ENCODE measurements at places on chromosomes 7 and 10.

GRCh38 chr7:76392531-76393115 is 16.9 kb downstream of the SSC4D start:
- no peak for DNase-seq

- DNase-seq = no peak
Measured at GRCh38 chr10:48475943-48476278, 129.0 kb downstream of the ARHGAP22 start.

DNA sequence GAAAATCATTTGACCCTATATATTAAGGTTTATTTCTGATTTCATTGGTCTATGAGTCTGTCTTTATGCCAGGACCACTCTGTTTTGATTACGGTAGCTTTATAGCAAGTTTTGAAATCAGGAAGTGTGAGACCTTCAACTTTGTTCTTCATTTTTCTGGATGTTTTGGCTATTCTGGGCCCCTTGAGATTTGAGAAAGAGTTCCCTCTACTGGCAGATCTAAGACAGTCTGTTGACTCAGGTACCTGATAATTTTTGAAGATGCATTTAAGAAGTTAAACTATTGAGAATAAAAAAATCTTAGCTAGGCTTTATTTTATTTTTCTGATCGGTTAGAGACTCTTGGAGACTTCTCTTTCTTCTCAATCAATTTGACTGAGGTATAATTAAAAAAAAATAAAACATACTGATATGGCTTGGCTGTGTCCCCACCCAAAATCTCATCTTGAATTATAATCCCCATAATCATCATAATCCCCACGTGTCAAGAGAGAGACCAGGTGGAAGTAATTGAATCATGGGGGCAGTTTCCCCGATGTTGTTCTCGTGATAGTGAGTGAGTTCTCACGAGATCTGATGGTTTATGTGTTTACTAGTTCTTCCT is 209.2 kb downstream of the SNX10 start:
- no peak for DNase-seq

DNA sequence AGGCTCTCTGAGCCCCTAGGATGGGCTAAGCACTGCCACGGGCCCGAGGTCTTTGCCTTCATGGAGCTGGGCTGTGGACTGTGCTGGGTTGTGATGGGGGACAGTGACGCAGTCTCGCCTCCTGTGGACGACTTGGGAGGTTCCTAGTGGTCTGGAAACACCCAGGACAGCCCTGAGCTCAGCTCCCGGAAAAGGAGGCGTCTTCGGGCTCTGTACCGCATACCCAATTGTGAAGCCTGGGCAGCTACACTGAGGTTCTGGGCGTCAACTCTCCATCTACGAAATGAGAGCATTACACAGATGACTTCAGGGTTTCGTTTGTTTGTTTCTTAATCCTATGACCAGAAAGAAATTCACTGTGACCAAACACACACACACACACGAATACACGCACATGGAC is 79.6 kb upstream of the KAT6B start:
- no peak for DNase-seq

GRCh38 chr10:132176623-132177500 is 9.9 kb upstream of the DPYSL4 start:
- DNase-seq = no peak

GRCh38 chr7:50085344-50085743 is 7.7 kb downstream of the ZPBP start:
- no peak for DNase-seq

DNA sequence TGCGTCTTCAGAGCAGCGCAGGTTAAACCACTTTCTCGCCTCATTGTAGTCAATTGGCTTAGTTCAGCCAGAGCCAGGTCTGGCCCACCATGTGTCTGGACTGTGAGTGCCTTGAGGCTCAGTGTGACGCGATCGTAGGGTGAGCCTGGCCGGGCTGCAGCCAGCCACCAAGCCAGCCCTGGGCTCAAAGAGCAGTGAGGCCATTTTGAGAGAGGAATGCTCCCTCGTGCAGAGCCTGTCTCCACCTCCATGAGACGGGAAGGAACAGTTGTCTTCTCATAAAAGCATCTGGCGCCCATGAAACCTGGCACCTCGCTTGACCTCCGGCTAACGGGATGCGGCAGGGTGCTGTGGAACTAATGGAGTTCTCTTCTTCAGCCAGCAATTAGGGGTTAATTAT is 34.5 kb downstream of the LHPP start:
- no peak for DNase-seq

- DNase-seq = no peak
Measured at GRCh38 chr10:107561136-107561650, 396.7 kb upstream of the SORCS1 start.

DNA sequence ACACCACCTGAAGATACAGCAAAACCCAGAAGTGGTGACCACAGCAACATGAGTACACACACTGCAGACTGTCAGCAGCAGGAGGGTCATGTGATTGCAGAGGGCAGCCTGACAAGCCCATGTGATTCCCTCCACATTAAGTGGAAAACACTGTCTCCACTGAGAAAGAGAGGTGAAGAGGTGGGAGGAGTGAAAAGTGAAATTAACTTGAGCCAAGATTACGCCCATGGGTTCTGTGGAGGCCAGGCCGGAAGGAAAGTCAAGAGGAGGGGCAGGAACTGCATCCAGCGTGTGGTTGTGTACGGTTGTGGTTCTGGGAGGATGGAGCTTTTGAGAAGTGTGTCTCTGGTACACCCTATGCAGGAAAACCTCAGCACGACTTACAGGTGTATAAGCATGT is 138.5 kb downstream of the PLXNA4 start:
- no peak for DNase-seq

DNA sequence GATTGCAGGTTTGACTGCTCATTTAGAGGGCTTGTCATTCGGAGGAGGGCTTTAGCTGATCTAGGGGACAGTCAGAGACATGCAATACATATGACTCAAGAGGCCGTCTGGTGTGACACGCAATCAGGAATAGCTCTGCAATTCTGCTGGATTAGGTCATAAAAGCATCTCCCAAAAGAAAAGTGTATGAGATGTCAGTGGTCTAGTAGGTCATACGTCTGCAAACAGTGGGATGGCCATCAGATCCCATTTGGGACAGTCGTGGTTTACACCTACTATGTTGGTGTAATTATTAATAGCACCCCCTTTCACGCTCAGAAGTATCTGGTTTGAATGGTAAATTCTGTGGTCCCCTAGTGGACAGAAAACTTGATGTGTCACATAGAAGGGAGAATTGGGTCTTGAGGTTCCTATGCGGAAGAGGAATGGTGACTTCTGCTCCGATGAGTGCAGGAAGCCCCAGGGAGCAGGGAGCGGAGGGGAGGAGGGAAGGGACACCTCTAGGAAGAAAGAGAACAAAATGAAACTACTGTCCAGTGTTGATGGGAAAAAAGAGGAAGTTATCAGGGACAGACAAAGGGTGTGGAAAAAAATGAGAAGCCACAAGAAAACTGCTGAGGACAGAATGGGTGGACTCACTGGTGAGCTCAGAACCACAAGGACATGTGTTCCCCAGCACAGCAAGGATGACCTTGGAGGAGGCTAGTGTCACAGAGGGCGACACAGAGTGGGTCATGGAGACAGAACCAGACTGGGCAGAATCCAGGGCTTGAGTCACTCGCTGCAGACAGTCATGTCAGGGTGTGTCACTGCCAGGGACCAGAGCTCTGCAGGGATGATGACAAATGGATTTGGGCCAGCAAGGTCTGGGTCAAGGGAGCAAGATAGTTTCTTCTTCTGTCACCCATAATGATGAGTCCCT is 59.9 kb downstream of the MAP3K8 start:
- no peak for DNase-seq

DNA sequence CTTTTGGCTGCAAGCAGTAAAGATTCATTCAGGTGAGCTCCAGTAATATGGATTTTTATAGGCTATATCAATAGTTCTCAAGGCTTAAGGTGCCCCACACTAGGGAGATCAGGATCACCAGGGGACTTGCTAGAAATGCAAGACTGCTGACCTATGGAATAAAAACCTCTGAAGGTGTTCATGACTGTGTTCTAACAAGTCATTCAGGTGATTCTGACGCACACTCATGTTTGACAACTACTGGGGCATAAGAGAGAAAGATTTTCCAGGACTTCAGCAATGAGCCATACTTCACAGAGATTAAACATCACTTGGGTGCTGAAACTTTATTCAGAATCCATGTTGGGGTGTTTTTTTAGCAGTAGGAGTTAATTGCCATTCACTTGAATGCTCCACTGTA is 4.8 kb upstream of the TAS2R38 start:
- no peak for DNase-seq

DNA sequence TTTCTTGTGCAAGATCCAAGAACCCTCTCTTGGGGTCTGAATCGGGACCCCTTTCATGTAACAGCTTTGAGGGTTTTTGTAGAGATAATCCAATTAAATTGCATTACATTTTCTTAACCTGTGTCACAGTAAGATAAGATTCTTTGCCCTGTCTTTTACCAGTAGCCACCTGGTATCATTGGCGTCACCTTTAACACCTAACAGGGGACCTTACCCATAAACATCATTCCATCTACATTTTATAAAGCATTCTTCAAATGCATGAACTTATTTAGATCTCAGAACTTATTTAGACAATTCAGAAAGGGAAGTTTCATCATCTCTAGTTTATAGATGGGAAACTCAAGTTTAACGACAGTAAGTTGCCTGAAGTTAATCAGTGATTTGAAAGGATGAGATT is 106.4 kb upstream of the KLF6 start:
- DNase-seq = no peak

GRCh38 chr10:88281592-88282347 is 301.3 kb downstream of the RNLS start:
- DNase-seq = no peak

- DNase-seq = no peak
Measured at GRCh38 chr7:7212612-7213011, 30.3 kb downstream of the C1GALT1 start.

GRCh38 chr7:2399848-2400587 is 3.4 kb upstream of the CHST12 start:
- no peak for DNase-seq

DNA sequence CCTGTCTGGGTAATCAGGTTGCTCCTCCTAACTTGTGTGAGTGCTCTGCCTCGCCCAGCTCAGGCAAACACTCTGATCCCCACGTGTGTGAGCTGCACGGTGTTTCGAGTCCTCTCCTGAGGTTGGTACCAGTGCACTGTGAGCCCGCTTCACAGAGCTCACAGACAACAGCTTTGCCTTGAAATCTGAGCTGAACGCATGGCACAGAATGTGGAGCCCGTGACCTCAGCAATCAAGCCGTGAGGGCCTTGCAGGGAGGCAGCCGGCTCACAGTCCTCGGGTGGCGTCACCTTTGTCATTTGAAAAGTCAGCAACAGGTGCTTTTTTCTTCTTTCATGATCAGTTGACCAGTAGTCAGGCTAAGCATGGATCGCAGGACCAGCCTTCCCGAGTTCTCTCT is 60.2 kb upstream of the ADGRA1 start:
- no peak for DNase-seq

- DNase-seq = no peak
Measured at GRCh38 chr7:31043051-31043471, 9.0 kb upstream of the ADCYAP1R1 start.

DNA sequence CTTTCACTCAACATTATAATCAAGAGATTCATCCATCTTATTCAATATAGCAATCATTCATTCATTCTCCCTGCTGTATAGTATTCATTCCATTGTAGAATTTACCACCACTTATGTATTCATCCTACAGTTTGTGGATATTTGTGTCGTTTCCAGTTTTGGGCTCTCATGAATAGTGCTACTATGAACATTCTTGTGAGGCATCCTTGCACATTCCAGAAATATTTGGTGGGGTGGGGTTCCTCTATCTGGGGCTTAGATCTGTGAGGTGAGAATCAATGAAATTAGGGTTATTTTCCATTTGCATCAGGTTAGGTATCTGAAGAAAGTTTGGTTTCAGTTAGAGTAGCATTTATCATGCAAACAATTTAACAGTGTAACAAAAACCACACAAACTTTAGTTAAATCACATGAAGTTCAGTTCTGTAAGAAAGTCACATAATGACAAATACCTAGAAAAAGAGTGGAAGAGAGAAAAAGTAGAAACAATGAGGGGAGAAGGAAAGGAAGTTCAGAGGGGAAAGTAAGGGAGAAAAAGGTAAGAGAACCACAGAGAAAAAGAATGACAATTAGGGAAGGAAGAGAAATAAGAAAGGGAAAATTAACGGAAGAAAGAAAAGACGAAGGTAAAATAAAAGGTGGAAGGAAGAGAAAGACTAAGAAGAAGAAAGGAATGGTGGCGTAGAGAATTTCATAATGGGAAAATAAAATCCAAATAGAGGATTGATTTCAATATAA is 25.3 kb upstream of the CBLL1 start:
- DNase-seq = no peak

- no peak for DNase-seq
Measured at GRCh38 chr7:142745745-142746144, 3.5 kb upstream of the PRSS1 start.

DNA sequence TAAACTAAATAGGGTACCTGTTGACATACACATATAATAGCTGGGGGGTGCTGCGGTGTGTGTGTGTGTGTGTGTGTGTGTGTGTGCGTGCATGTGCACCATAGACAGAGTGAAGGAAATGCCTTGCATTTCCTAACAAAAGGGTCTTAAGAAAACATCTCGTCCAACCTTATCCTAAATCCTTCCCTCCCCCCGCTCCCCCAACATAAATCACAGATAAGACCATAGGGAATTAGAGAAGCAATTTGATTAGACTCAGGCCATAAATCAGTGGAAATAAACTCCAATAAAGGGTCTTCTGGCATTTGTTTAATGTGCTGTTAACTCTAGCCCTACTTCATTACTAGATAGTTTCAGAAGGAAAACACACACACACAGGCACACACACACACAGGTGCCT is 148.5 kb downstream of the PPP1R17 start:
- DNase-seq = no peak

- no peak for DNase-seq
Measured at GRCh38 chr10:95208702-95209391, 14.8 kb downstream of the ACSM6 start.

- no peak for DNase-seq
Measured at GRCh38 chr10:88110822-88111221, 247.4 kb downstream of the PTEN start.

- DNase-seq = no peak
Measured at GRCh38 chr7:28961972-28962371, 3.8 kb upstream of the TRIL start.

- DNase-seq = no peak
Measured at GRCh38 chr7:93145354-93145753, 2.8 kb downstream of the SAMD9L start.

DNA sequence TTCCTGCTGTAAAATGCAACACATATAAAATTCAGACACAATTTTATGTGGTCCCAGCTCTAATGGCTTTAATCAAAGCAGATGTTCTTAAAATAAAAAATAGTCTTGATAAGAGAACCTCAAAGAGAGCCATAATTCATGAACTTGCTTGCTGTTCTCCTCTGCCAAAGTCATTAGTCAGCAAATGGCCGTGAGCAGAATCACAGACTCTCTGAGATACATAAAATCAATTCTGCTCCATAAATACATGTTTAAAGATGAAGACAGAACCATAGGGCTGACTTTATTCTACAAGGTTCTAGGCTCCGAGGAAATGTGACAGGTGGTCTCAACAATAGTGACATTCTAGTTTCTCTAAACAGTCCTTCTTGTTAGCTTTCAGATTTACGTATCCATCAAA is 29.8 kb downstream of the HSPA12A start:
- no peak for DNase-seq

GRCh38 chr10:88608052-88608732 is 21.6 kb downstream of the LIPJ start:
- no peak for DNase-seq

GRCh38 chr7:73433924-73434700 is 534 bp downstream of the FZD9 start:
- DNase-seq = no peak

- DNase-seq = no peak
Measured at GRCh38 chr7:139422126-139422525, 61.3 kb downstream of the KLRG2 start.

GRCh38 chr10:85362401-85362800 is 1004.2 kb downstream of the GRID1 start:
- DNase-seq = no peak

- no peak for DNase-seq
Measured at GRCh38 chr7:102830197-102830596, 81.4 kb downstream of the FAM185A start.

Data from 8988T (cell line).